ELR (cell line): ENCODE measurements at places on chromosomes 7 and 10.
A peak's percentile ranks its signal among the peaks of the same experiment; 100 is the strongest.

DNA sequence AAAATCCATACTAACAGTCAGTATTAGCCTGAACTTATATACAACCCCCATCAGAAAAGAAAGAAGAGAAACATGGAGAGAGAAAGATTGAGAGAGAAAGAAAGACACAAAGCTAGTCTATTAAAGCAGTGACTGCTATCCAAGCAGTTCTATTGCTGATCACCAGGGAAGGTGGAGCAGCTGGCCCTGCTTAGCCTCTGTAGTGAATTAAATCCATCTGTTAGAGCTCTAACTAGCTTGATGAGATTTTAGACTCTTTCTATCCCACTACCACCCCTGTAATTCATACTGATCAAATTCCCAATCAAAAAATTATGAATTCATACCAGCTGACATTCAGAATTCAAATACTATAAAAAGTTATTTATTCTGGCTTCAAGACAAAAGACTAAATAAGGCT lies 486.0 kb upstream of the LRRN3 start:
- no peak for DNase-seq

GRCh38 chr10:69465457-69466157 lies 14.3 kb downstream of the TSPAN15 start:
- no peak for DNase-seq

- DNase-seq: no peak
These were observed 69.1 kb downstream of the SCRN1 start for GRCh38 chr7:29920491-29920890.

DNA sequence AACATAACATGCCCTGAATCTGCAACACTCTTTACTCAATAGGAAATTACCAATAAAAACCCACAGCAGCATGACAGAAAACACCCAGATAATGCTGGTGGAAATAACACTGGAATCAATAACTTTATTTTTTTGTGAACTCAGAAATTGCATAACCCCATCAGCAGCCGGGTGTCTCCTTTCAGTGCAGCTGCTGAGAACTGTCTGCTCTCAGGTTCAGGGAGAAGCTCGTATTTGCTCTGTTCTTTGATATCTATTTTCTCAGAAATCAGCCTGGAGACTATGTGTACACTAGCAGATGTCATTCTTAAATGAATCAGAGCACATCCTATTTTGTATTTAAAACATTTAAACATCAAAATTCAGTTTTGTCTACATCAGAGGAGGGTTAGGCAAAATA lies 506.0 kb downstream of the POM121L12 start:
- DNase-seq: no peak

DNA sequence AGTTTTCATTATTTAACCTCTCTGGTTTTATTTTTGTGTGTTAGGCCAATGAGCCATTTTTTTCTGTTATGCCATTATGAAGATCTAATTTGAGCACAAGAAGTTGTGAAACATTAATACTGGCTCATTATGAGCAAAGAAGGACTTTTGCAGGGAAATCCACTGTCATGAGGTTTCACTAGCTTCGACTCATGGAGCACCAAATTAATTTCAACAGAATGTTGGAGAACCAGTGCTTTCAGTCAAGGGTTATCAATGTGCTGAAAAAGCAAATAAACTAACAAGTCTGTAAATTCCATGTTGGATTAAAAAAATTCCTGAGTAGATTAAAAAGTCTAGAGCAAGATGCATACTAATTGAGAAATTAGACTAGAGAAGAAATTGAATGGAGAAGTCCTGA lies 594.2 kb upstream of the FZD8 start:
- DNase-seq: no peak

DNA sequence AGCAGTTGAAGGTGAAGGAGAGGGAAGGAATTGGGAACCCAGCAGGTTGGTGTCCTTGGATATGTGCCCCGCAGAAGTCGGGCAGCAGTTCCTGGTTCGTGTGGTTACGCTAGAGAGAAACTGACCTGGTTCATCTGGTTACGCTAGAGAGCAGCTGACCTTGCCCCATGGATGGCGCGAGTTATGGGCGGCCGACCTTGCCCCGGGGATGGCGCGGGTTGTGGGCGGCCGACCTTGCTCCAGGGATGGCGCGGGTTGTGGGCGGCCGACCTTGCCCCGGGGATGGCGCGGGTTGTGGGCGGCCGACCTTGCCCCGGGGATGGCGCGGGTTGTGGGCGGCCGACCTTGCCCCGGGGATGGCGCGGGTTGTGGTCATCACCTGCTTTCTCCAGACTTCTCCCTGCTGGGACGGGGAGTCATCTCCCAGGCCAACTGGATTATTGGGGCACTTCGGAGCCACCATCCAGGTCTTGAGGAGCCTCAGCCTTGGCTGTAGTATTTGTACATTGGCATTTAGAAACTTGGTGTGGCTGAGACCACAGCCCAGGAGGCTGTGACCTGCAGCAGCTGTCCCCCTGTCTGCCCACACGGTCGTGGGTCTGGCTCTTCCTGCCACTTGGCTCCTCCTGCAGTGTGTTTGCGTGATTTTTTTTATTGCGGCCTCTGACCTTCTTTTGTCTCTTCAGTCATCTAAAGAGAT lies 6.1 kb downstream of the GET4 start:
- DNase-seq: no peak

GRCh38 chr7:74095135-74095534 lies 11.5 kb downstream of the LIMK1 start:
- DNase-seq: no peak

GRCh38 chr10:50260791-50261281 lies 9.5 kb upstream of the ASAH2 start:
- DNase-seq: no peak

- no peak for DNase-seq
These were observed 83.6 kb downstream of the DNAJC1 start for GRCh38 chr10:21919906-21920305.

GRCh38 chr10:79274279-79275104 lies 72.8 kb upstream of the PPIF start:
- no peak for DNase-seq

DNA sequence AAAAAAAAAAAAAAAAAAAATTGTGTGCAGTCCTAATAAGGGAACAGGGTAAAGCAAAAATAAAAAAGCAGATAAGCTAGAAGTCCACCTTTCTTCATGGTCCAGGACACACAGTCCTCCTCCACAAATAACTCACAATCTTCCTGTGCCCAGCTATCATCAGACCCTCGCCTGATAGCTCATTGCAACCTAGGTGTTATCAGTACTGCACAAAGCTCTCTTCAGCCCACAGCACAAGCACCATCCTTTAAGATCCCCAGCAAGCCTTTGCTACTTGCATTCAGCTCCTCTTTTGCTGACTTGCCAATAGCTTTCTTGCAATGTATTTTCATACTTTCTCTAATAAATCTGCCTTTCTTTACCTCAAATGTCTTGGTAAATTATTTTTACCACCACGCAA lies 5.0 kb downstream of the NDUFA5 start:
- DNase-seq: no peak

GRCh38 chr7:86926732-86927131 lies 132.7 kb downstream of the ELAPOR2 start:
- DNase-seq: peak; percentile 53

DNA sequence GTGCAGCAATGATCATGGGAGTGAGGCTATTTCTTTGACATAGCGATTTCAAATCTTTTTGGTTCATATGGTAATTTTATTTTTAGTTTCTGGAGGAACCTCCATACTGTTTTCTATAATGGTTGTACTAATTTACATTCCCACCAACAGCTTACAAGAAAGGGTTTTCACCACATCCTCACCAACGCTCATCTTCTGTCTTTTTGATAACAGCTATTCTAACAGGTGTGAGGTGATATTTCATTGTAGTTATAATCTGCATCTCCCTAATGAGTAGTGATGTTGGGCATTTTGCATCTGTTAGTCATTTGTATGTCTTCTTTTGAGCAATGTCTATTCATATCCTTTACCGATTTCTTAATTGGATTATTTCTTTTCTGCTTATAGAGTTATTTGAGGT lies 75.0 kb upstream of the FHIP2A start:
- no peak for DNase-seq
